ENCODE measurements at places on chromosomes 2 and 18.

GRCh38 chr18:70422391-70422965 is 133.6 kb downstream of the SOCS6 start:
- no peak for DNase-seq

GRCh38 chr18:24136967-24137373 is 1.9 kb upstream of the CABYR start:
- no peak for DNase-seq

GRCh38 chr2:148538375-148538774 is 106.2 kb upstream of the EPC2 start:
- DNase-seq: no peak

DNA sequence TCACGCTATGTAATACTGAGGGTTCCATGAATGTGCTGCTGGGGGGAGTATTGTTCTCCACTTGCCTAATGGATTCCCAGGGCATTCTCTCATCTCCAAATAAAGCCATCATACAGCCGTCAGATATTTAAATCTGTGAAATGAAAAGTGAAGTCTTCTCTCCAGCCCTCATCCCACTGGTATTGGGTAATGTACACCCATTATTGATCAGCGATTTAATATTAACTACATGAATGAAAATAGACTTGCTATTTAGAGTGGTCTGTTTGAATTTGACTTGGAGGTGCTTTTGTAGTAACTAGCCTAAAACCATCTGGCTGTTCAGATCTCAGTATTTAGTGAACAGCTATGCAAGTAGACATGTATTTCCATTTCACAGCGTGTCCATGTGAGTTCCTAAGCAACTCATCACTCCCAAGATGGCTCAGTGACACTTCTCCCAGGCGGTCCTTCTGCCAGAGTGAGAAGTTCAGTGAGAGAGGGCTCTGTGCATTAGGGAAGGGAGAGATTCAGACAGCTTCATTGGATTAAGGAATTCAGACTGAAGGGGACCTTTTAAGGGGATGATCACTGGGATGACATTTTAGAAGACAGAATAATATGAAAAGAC is 140.7 kb downstream of the WDSUB1 start:
- no peak for DNase-seq

DNA sequence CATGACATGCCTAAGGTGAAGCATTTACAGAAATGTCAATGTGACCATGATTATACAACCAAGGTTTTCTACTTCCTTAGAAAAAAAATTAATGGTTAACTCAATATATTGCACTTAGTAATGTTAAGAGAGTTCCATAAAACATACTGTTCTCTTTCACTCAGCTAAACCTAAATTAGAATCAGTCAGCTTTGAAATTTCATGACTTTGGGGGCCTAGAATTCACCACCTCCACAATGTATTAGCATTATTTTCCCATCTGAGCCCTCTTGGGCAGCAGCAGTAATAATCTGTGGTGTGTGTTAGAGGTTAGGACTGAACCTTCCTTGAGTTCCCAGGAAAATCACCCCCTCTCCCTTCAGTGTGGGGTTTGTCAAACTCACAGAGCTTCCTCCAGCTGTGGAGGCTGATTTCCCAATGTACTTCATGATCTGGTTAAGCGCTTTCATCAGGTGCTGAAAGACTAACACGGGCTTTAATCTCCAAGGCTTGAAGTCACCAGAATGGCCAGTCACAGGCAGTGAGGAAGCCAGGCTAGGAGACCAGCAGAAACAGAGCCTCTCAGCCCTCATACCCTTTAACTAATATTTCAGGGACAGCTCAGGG is 7.1 kb upstream of the UPP2 start:
- DNase-seq: no peak

Data from AG09309 (cell line).